ENCODE measurements at places on chromosomes 5 and 9. TPM values are rescaled to one million over a fixed set of nuclear protein-coding genes. Genes with fewer than 3 reads are reported as not detected.

- DNase-seq, result no peak
These were observed 3.1 kb upstream of the EEIG1 start for GRCh38 chr9:127983847-127984289.

DNA sequence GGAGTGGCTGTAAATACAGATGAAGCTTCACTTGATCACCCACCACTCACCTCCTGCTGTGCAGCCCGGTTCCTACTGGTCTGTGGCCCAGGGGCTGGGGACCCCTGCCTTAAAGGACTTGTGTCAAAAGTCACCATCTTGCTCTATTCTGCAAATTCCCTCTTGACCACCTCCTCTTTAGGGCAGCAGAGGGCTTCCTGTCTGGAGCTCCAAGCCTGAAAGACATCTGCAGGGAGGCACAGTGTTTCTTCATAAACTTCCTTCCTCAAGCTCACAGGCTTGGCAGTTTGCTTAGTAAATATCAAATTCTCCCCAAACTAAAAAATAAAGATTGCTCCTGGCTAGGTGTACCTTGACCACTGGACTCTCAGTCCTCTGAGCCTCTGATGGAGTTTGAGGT is 104.4 kb downstream of the FRMD3 start:
- no peak for DNase-seq

- no peak for DNase-seq
These were observed 58.6 kb downstream of the STARD4 start for GRCh38 chr5:111453747-111454146.

The OR13C4 gene
- total RNA-seq, result not detected

DNA sequence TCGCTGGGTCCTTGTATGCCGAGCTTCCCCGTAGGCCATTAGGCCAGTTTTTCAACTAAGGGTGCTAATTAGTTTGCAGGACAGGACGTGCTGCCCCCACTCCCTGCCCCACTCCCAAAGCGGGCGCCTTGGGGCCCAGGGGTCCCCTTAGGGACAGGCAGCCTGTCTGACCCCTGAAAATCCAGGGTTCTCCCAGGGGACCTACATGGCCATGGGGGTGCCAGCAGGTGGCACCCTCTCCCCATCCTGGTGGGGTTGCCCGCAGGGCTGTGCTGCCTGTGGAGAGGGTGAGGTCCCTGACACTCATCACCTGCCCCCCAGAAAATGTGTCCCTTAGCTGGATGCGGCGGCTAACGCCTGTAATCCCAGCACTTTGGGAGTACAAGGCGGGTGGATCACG is 8.5 kb upstream of the CCDC187 start:
- DNase-seq, result no peak

DNA sequence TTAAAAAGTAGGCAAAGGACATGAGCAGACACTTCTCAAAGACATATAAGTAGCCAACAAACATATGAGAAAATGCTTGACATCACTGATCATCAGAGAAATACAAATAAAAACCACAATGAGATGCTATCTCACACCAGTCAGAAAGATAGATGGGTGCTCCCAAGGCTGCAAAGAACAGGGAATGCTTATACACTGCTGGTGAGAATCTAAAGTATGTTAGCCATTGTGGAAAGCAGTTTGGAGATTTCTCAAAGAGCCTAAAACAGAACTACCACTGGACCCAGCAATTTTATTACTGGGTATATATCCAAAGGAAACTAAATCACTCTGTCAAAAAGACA is 154.2 kb downstream of the NDUFS4 start:
- no peak for DNase-seq

DNA sequence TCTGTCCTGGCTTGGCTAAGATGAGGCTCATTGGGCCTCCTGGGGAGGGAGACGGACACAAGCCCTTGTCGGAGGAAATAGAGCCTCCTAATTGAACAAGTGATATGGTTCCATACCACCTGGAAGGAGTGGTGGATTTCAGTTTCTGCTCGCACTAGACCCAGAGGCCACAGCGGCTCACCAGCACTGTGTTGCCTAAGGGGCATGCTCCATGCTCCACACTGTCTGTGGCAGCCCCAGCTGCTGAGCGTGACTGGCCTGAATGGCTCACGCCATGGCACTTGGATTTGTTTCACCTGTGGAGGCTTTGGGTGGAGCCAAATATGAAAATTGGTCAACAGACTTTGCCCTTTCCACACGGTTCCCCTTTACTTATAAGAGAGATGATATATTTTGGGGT is 181.1 kb downstream of the HSPA4 start:
- no peak for DNase-seq

DNA sequence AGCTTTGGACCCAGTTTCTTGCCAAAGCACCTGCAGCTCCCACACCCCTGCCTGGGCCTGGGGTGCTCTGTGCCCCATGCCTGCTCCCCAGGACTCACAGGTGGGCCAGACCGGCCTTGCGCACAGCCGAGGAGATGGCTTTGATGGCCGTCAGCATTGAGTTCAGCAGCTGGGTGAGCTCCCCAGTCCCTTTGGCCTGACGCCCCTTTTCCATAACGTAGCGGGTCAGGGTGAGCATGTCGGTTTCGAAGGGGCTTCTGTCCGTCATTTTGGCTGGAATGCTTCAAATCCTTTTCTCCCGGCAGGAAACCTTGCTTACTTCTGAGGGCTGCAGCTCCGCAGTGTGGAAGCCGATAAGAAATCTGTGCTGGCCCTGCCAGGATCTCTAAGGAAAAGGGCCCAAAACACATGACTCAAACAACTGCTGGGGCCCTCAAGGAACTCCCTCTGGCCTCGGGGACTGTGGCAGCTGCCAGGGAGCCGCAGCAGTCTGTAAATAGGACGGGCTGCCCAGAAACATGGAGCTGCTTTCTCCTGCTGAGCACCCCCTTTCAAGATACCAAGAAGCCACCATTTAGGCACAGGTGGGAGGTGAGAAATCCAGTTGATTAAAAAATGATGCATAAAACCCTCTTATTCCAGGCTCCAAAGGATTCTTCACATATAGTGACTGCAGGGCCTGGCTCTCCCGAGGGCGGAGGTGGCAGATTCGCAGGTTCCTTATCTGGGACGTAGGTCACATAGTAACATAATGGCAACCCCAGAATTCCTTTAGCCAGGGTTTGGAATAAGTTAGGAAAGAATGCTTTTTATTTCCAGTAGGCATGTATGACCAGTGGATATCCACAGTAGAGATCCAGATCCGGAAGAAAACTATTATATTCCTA is at the start of gene FBP2:
TSS of gene FBP2 (minus strand) at position 366 of the 887 bp plus-strand sequence. CDS start at position 268, 98 bp downstream.
- DNase-seq, result no peak

The PCA3 gene
- total RNA-seq, result not detected

DNA sequence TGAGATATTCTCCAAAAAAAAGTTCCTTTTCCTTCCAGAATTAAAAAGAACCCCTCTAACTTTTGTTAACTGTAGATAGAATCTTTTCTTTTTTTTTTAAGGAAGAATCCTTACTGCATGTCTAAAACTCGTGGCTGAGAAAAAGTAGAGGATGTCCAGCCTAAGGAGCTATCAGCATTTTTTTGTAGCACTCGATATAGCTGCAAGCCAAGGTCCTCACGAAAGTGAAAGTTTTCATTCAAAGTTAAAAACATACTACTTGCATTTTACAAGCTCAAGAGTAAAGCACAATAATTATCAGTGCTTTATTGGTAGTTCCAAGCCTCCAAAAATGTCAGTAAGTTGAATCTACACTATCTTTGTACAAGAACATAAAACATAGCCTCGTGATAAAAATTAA is 28.7 kb upstream of the ZSWIM6 start:
- no peak for DNase-seq

The DMRT3 gene
- not detected for total RNA-seq

The CEP78 gene
- total RNA-seq, result 5.8 TPM

DNA sequence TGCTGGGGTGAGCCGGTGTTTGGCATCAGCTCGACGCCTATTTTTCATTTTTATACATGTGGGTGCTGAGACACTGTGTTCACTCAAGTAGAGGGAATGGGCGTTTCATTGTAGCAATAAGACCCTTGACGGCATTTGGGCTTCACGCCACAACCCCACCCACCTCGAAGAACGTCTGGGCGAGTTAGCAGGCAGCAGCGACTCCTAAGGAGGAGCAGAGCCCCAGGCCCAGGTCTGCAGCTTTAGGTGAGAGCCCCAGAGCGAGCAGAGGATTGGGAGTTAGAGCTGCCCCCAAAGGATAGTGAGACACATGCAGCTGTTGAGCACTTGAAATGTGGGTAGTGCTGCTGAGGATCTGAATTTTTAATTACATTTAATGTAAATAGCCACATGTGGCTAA is 1.6 kb upstream of the ZFP62 start:
- no peak for DNase-seq

DNA sequence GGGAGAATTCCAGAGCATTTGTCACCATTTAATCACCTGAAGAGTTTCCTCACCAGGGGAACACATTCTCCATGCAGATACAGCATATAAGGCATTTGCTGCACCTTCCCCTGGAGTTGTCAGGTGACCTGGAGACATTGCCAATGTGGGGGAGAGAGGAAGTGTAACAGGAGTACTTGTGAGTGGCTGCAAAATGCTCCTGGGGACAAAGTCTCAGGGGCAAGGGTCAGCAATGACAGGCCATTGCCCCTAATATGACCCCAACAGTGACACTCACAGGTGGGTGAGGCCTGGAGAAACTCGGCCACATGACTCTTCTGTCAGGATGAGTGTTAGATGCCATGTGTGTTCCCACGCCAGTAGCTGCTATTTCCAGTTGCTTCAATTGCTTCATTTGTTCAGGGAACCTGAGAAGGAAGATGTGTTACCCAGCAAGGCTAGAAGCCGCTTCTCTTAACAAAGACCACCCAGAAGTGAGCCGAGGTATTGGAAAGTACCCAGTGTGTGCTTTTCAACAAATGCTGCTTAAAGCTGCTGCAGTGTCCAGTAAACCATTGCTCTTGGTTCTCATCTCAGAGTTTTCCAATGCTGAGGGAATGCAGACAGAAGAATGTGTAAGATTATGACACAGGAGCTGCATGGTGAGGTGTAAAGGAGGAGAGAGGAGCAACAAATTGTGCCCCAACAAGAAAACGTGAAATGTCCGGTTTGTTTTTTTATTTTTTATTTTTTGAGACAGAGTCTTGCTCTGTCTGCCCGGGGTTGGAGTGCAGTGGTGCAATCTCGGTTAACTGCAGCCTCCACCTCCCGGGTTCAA is 128.2 kb upstream of the SLC44A1 start:
- no peak for DNase-seq

DNA sequence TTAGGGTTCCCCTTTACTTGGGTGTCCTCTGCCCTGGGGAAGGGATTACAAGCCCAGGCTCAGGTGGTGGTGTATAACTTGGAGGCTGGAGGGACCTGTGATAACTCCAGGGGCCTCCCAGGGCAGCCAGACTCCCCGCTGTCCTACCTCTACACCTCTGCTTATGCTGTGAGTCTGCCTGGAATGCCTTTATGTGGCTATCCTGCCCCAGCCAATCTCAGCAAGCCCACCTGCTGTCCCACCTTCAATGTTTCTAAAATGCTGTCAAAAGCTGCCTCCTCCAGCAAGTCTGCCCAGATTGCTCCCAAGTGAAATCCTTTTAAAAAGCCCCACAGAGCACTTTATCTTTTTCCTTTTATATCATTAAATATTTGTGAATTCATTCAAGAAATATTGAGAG is 39.3 kb downstream of the DAB2IP start:
- DNase-seq, result no peak

The TMEM141 gene
- 85.7 TPM for total RNA-seq
